Activated CD4-positive, alpha-beta T cell treated with anti-CD3 and anti-CD28 coated beads, Interleukin-2, amount 50 U/mL, for 1 hour (primary cell): ENCODE measurements at places on chromosomes 3 and 15.

DNA sequence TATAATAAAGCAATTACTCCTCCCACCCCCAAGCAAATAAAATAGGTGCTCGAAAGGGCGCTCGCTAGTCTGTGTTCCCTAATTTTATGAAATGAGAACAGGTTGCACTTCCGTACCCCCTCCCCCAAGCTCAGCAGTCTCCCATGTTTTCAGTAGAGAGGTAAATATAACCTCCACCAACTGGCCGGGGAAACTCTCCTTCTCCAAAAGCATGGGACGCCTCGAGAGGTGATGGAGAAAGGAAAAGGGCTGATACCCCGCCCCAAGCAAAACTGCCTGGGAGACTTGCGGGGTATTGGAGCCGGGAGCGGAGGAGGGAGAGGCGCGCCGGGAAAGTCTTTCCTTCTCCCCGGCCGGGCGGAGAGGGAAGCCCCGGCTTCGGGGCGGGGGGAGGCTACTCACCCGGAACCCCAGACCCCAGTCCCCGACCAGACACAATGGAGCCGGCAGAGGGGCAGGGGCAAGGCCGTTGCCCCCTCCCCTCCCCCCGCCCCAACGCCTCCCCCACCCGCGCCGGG is 605 bp downstream of the DCUN1D1 start:
- peak; percentile 6 for DNase-seq

- no peak for DNase-seq
Measured at GRCh38 chr3:23740517-23740965, 65.2 kb upstream of the UBE2E1 start.

DNA sequence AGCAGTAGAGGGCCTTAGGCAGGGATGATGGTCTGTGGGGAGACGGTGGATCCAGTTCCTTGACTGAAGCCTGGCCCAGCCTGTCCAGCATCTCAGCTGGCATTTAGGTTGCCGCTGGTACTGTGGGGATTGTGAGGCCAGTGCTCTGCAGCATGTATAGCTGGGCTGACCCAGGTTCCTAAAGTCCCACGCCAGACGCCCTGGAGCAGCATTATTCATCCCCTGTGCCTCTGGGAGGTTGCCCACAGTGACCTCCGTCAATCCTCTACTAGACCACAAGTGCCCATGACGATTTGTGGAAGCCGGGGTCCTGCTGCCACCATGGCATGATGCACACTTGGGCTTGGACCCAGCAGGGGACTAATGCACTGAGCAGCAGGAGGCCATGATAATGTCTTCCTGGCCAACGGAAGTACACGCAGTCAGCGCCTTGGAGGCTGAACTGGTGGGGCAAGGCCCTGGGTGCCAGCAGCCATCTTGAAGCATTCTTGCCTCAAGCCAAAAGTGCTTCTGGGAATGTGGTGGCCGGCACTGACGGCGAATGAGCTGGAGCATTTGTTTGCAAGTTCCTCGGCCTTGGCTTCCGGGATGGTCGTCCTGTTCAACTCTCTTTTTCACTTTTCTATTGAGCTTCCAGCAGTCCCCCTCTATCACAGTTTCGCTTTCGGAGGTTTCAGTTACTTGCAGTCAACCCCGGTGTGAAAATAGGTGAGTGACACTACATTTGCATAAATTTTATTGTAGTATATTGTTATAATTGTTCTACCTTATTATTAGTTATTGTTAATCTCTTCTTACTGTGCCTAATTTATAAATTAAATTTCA is 949.4 kb downstream of the ROBO1 start:
- no peak for DNase-seq

DNA sequence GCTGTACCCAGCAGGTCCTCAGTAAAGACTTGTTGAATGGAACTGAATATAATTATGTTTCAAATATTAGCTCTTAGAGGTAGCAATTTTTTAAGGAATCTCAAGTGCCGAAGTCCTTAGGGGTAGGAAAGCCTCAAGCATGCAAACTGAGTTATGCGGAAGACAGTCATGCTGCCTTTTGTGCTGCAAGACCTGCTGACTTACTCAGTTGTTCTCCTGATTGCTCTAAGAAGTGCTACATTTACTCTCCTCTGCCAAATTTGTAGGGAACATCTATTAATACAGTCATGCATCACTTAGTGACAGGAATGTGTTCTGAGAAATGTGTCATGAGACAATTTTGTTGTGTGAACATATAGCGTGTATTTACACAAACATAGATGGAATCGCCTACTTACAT is 325.6 kb upstream of the AZI2 start:
- DNase-seq, result no peak

DNA sequence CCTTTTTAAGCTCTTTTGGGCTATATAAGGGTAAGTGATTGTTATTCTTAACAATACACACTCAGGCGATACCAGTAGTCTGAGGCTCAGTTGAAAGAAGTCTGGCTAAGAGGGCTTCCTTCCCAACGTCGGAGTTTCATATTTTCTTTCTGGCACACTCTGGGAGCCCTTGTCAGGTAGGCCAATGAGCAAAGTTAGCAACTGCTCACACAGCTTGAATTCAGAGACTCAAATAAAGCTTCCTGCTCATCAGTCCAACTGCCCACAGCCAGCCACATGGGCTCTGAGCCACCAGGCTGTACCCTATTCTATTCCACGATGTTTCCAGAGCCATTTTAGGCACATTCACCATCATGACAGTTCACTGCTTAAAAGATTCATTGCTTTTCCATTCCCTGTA is 155.1 kb upstream of the TBL1XR1 start:
- no peak for DNase-seq
